ENCODE measurements at places on chromosomes 5 and 9.

GRCh38 chr5:13186177-13186576 is 758.3 kb downstream of the DNAH5 start:
- no peak for DNase-seq

- DNase-seq = no peak
Observed at GRCh38 chr5:28249771-28250415, 1211.5 kb upstream of the CDH9 start.

DNA sequence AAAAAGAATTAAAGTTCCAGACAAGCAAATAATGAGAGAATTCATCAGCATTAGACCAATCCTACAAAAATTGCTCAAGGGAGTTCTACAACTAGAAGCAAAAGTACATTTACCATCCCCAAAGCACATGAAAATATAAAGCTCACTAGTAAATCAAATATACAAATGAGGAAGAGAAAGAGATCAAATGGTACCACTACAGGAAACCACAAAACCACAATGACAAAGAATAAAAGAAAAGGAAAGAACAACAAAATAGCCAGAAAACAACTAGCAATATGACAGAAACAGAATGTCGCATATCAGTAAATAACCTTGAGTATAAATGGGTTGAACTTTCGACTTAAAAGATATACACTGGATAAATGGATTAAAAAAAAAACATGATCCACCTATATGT is 739.0 kb downstream of the DTWD2 start:
- no peak for DNase-seq

DNA sequence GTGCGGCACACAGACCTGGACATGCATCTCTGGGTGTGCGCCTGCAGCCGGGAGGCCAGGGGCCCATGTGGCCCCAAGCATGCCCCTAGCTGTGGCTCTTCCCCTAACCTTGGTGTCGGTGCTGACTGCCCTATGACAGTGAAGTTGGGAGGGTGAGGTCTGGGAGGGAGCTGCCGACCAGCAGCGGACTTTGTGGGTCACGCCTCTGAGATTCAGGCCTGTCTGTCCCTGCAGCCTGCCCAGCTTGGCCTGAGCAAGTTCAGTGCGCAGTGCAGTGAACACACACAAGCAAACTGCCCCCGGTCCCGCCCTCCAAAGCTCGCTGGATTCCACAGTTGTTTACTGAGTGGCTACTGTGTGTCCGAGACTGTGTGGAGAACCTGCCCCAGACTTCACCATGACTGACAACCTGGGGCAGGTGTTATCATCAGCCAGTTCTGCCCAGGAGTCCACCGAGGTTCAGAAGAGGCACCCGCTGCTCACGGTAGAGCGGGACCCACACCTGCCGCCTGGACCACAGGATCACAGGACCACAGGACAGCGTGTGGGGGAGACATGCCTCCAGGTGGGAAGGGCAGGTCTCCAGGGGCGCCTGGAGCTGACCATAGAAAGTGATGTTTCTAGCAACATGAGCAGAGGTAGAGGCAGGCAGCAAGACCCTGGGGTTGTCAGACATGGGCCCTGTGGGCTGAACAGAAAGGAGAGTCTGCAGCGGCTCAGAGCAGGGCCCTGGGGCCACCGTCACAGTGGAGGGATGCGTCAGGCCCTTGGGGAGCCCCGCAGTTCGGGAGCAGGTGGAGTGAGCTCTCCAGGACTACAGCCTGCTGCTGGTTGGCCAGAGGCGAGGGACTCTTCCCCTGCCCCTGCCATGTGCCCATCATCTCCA is 105.1 kb downstream of the PHF2 start:
- no peak for DNase-seq

GRCh38 chr5:586751-587285 is 25.3 kb upstream of the CEP72 start:
- DNase-seq = no peak

GRCh38 chr5:64634997-64635686 is 55.2 kb upstream of the SHISAL2B start:
- DNase-seq = no peak

DNA sequence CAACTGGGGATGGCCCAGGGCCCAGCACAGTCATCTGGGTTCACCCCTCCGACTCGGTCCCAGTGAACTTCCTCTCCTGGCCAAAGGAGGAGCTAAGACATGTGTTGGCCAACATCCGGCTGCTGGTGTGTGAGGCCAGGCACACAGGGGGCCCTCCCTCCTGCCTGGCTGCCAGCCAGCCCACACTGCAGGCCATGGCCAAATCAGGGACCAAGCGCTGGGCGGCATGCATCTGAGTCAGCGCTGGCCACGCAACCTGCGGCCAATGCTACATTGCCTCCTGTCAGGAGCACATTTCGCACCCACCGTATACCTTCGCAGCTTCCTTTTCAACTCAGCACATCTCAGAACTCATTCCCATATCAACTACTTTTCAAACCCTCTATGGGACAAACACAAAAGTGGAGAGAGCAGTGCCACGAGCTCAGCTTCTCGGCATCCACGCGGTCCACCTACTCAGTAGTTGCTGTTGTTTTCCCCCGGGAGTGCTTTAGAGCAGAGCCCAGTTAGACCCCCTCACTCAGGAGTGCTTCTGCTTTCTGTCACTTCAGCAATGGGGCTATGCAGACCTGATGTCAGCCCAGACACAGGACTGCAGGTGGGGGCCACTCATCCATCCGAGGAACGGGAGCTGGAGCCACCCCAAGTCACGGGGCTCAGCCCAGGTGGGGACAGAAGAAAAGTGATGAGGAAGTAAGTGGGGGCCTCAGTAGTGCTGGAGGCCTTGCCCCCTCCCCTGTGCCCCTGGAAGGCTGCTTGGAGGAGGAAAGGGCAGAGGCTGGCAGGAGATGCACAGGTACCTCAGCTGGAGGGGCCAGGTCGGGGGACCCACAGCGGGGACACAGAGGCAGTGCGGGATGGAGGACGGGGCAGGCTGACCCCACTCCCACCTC is 13.9 kb downstream of the NINJ1 start:
- DNase-seq = no peak

All from amniotic stem cell (primary cell).